A549 (cell line): ENCODE measurements at places on chromosomes 4 and X.

- peak; percentile 10 for DNase-seq
Measured at GRCh38 chrX:118552121-118552900, 56.7 kb downstream of the DOCK11 start.

DNA sequence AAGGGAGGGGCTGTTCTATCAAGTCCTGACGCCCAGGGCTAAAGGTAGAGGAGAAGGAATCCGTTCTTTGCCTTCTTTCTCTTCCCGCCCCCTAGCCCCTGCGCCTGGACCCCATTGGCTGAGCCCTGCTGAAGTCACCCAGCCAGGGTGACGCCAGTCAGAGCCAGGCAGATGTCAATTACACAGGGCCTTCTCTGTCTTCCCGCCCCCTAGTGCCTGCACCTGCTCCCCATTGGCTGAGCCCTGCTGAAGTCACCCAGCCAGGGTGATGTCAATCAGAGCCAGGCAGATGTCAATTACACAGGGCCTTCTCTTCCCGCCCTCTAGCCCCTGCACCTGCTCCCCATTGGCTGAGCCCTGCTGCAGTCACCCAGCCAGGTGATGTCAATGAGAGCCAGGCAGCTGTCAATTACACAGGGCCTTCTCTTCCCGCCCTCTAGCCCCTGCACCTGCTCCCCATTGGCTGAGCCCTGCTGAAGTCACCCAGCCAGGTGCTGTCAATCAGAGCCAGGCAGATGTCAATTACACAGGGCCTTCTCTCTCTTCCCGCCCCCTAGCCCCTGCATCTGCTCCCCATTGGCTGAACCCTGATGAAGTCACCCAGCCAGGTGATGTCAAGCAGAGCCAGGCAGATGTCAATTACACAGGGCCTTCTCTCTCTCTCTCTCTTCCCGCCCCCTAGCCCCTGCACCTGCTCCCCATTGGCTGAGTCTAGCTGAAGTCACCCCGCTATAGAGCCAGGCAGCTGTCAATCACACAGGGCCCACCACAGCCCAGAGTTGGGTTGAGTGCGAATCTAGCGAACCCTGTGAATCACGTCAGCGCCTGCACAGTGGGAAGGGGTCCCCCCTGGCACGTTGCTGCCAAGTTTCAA lies 46.4 kb downstream of the ASMT start:
- DNase-seq: no peak

GRCh38 chrX:104126856-104127255 lies 14.5 kb downstream of the ZCCHC18 start:
- no peak for DNase-seq

GRCh38 chr4:120633810-120634209 lies 288.7 kb downstream of the PRDM5 start:
- no peak for DNase-seq

DNA sequence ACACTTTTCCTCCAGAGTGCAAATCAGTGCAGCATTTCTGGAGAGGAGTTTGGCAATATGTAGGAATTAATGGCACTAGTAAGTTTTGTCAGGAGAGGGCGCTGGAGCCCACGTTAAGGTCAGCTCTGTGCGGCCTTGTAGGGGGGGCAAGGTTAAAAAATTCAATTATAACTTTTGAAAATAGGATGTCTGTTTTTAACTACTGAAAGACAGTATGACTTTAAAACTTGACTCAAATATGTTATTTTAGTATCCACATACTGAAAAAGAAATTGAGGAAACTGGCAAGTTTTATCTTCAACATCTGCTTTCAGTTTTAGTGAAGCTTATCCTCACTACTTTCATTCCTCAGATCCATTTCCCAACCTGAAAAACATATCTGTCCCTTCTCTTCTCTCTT lies 30.9 kb upstream of the HSD17B13 start:
- peak; percentile 48 for DNase-seq

DNA sequence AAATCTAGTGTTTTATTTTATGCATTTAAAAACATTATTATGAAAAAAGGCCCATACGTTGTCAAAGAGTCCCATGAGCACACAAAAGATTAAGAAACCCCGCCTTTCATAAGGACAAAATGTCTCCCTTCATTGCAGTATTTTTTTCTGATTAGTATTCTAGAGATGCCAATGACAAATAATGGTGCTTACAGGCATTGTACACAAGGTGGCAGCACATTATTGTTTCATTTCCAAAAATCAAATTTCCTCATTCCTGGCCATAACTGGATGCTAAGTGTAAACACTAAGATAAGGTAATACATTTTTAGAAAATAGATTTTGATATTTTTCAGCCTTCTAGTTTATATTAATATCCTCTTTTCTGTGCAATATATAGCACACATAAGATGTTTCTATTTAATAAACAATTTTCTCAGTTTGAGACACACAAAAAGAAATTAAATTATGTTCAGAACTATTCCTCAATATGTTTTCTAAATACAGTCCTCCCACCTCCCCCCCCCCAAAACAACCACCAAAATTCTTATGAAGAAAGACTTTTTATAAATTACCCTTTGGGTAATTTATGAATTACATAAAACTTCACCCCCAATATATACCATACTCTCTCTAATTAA lies 47.7 kb downstream of the TIGD2 start:
- peak; percentile 25 for DNase-seq

- DNase-seq: no peak
Measured at GRCh38 chr4:2804449-2804972, 11.6 kb downstream of the SH3BP2 start.
